Activated T-helper 1 cell treated with Interleukin-2 at 50 U/mL for 16 hours (primary cell): ENCODE measurements at places on chromosomes 13 and 19.

DNA sequence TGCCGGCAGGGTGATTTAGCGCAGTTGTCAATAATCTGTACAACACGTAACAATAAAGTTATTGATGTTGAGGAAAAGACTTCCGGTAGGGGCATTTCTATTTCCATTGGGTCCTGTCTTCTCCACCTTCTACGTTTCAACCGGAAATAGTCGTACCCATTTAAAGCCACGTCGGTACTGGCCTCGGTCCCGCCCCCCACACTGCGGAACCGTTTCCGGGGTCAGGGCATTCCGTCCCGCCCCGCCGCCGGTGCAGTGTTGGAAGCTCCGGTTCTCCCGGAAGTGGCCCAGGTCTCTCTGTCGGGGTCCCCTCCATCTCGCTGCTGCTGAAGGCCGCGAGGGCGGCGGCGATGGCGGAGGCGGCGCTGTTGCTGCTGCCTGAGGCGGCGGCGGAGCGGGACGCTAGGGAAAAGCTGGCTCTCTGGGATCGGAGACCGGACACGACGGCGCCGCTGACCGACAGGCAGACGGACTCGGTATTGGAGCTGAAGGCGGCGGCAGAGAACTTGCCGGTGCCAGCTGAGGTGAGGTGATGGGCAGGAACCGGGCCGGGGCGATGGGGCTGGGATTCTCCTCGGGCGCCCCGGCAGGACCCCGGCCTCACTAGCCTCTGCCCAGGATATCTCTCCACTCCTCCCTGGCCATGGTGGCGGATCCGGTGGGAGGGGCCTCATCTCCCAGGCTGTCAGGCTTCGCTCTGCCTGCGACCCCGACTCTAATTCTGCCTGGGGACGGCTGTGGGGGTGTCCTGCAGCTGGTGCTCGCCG, at the start of gene COG3:
Gene COG3 (plus strand): TSS at position 253 of the 767 bp plus-strand sequence. CDS start 98 bp downstream, at position 351.
- DNase-seq: peak; percentile 92

GRCh38 chr19:11694533-11695439, 44.0 kb downstream of the ZNF823 start:
- DNase-seq: peak; percentile 30

DNA sequence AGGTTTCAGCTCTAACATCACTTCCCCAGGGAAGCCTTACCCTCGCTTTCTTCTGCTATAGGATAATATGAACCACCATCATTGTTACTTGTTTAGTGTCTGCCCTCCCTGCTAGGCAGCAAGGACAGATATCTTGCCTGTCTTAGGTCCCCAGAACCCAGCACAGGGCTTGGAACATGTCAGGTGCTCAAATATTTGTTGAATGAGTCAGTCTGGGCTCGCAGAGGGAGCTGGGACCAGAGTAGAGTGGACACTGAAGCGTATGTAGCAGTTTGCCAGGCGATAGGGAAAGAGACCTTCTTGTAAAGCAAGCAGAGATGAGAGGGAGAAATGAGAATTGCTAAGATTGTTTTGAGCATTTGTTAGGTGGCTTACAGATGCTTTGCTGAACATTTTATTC, 11.7 kb downstream of the BCKDHA start:
- no peak for DNase-seq

GRCh38 chr13:69683921-69684686, 423.5 kb upstream of the ATXN8OS start:
- no peak for DNase-seq

DNA sequence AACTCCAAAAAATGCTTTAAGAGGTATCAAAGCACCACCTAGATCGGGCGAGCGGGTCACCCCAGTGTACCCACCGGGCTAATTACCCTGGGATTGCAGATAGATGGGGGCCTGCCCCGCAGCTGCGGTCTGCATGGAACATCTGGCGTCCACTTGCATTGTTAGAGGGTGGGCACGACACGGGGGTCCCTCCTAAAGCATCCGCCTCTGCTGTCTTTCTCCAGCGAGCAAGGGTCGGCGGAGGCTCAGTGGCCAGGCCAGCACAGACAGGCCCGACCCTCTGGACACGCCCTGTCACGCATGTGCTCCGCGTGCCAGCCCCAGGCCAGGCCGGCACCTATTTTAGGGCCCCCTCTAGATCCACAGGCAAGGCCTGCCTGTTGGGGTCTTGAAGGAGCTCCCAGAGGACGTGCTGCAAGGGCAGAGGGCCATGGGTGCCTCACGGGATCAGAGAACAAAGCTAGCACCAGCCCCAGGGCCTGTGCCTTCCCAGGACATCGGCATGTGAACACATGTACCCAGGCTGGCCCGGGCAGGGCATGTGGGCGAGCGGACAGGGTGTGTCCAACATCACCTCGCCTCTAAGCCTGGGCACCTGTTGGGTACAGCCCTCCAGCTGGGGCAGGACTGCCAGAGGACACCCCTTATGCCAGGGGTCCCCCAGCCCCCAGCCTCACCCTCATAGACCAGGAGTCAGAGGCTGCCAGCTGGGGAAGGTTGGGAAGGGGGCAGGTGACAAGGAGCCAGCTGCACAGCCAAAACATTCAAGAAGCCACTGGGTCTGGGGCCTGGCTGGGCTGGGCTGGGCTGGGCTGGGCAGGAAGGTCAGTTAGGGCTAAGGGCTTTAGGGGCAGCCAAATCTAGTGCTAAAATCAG, 35.6 kb upstream of the NANOS3 start:
- no peak for DNase-seq

- no peak for DNase-seq
Measured at GRCh38 chr13:37070145-37070695, 10.7 kb upstream of the SUPT20H start.

DNA sequence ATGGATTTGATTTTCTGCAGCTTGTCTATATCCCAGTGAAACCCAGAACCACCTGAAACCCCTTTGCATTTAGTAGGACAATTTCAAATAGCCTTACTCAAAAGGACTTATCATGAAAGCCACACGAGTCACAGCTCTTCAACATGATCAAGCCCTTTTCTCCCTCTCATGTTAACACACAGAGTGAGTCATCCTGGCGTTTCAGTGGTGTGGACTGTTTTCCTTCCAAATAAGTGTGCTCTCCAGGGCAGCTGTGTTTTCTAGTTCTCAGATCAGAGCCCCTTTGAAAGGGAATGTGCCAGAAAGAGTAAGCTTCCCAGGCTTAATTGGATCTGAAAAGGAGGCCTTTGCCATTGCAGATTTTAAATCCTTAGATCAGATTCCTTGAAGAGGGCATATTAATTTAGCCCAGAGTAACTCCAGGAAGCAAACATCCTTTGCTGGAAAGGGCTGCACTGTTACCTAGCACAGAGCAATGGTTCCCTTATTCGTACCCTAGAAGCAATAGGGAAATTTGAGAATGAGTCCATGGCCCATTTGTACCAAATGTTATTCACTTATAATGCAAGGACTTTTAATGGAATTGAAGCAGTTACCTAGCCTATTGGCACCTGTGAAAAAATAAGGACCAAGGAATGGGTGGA, 51.3 kb downstream of the ERICH6B start:
- no peak for DNase-seq

DNA sequence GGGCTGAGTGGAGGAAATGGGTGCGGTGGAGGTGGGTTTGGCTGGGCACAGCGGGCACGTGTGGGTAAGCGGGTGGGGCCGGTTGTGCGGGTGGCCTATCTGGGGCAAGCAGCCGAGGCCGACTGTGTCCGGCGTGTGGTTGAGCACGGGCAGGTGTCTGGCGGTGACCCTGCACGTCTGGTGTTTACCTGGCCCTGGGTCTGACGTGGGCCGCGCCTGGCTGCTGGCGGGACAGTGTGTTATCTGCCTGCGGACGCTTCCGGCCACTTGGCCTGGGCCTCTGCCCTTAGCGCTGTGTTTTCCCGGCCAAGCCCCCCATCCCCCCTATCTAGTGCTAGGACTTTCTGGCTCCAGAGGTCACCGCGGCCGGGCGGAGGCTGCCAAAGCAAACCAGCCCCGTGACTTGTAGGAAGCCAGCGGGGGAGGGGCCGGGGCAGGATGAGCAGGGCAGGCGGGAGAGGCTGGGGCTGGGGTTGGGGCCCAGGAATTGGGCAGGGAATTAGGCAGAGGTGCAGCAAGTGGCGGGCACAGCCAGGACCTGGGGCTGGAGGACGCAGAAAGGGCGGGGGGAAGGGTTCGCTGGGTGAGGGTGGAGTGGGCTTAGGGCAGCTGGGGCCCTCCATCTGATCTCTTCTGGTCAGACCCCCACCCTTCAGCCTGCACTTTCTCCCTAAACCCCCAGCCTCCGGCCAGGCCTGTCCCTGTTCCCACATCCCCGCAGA, 534 bp upstream of the HPN start:
- no peak for DNase-seq

DNA sequence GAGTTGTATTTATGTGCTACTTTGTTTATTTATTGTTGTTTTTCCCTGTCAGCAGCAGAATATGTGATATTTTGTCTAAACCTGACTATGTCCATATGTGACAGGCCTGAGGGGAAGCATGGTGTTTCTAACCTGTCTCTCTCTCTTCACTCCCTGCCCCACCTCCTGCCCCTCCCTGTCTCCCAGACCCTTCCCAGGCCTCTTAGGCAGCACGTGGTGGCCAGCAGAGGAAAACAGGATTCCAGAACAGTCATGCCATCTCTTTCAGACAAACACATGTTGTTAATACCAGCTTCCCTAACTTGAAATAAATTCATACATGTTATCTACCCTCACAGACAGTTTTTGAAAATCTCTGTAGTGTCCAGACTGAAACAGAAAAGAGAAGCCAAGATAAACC, 31.0 kb upstream of the ATP11A start:
- DNase-seq: no peak

DNA sequence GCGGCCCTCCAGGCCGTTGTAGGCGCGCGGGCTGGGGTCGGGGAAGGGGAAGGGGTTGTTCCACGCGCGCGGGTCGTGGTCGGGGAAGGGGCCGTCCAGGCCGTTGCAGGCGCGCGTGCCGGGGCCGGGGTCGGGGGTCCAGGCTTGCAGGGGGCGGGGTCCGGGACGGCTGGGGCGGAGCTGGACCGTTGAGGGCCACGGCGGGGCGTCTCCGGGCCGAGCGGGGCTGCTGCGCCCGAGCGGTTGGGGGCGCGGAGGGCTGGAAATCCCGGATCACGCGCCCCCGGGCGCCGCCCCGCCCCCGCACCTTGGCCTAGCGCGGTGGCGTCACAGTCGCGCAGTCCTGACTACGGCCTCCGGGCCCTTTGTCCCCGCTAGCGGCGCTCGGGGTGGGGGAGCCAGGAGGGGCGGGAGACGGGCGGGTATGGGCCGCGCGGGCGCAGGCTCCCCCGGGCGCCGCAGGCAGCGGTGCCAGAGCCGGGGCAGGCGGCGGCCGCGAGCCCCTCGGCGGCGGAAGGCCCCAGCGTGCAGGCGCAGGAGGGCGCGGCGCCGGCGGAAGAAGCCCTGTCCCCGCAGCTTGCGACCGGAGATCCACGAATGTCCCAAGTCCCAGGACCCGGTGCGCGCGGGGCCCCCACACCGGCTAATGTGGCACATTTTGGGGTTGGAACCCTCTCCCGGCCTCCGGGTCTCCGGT, 665 bp downstream of the GPX4 start:
- peak; percentile 62 for DNase-seq

- DNase-seq: no peak
Measured at GRCh38 chr19:1009981-1010538, 9.8 kb downstream of the GRIN3B start.

DNA sequence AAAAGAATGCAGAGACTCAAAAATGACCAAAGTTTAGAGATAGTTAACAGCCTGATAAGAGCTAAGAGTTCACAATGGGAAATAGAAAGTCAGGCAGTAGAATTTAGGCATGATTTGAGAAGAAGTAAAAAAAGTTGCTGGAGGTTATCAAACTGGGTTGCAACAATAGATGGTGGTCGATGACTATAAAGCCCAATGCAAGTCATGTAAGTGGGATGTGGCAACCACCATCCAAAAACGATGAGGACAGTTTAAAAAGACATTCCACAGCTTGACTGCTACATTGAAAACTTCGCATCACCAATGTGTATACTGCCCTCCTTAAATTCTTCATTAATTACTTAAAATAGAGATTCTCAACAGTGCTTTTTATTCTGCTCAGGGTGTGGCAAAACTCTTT, 19.7 kb downstream of the ELF1 start:
- no peak for DNase-seq

- peak; percentile 13 for DNase-seq
Measured at GRCh38 chr19:17687857-17688784, at the start of gene UNC13A. TSS of gene UNC13A (minus strand) at chr19:17688354. CDS start at chr19:17688199, 155 bp downstream.

- no peak for DNase-seq
Measured at GRCh38 chr19:46201454-46202310, 27.9 kb upstream of the IGFL1 start.

GRCh38 chr13:106449096-106449495, 86.4 kb downstream of the EFNB2 start:
- no peak for DNase-seq

DNA sequence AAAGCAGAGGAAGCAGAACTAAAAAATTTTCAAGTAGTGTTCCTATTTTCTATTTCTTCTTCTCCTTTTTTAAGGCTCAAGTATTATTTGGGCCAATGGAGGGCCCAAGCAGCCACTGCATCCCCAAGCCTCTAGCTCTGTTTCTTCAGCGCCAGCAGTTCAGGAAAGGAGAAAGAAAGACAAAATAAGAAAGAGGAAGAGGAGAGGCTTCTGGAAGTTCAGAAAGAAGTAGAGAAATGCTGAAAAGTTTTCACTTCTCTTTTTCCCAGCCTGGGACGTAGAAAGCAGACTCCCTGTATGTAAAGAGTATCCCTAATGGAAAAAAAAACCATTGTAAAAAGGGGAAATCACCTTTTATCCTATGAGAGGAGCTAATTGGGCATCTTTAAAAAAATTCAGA, 165.5 kb upstream of the KLF12 start:
- no peak for DNase-seq

DNA sequence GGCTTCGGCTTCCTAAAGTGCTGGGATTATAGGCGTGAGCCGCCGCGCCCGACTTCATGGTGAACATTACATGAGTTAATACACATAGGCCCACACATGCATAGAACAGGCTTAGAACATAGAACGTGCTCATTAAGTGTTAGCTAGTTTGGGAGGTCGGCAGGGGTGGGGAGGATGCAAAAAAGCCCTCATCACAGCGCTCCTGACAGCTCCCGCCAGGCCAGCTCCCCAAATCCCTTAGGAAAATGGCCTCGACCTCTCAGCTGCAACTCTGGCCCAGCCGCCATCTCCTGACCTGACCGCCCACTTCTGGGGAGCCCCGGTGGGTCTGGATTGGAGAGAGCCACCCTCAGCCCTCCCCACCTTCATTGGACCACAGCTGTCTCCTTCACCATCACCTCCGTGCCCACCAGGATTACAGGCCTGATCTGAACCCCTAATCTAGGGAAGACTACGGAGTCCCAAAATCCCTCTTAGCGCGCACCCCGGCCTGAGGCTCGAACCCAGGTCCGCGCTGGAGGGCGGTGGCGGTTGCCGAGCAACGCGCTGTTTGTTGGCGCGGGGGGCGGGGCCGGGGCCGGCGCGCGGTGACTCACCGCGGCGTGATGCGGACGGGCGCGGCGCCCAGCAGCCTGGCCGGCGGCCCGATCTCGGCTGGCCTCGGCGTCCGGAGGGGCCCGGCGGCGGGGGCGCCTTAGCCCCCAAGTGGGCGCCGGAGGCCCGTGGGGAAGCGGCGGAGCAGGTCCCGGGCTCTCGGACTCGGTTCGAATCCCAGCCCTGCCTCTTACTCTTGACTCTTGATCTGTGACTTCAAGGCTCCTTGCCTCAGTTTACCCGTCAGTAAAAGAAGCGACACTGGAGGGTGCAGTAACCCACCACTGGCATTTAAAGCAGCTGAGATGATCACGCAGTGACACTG, 26.7 kb upstream of the NANOS3 start:
- DNase-seq: peak; percentile 60

- no peak for DNase-seq
Measured at GRCh38 chr13:30873499-30873898, 32.6 kb upstream of the MEDAG start.
